ENCODE measurements at places on chromosomes 4 and X.

DNA sequence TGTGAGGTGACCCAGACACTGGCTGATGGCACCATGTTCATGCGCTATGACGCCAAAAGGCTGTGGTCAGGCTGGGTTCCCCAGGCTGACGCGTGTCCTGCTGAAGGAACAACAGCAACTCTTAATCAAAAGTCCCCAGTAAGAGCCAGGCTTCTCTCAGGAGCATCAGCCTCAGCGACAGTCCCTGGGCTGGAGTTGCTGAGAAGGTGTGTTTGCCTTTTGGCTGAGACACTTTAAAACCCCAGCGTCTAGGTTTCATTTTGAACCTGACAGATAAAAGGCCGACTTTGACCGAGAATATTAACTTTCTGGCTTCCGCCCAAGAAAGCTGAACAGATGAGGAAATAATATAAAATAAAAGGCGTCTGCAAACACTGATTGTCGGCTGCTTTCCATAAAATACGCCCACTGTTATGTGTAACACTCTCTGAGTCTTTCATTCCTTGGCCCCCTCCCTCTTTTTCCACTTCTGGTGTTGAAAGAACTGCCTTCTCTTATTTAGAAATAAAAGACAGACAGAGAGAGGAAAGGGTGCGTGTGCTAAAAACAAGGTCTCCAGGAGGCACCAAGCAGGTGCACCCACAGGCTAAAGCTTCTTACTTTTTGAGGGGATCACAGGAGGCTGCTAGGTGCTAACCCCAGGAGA lies 373.6 kb downstream of the MID1IP1 start:
- DNase-seq: no peak

DNA sequence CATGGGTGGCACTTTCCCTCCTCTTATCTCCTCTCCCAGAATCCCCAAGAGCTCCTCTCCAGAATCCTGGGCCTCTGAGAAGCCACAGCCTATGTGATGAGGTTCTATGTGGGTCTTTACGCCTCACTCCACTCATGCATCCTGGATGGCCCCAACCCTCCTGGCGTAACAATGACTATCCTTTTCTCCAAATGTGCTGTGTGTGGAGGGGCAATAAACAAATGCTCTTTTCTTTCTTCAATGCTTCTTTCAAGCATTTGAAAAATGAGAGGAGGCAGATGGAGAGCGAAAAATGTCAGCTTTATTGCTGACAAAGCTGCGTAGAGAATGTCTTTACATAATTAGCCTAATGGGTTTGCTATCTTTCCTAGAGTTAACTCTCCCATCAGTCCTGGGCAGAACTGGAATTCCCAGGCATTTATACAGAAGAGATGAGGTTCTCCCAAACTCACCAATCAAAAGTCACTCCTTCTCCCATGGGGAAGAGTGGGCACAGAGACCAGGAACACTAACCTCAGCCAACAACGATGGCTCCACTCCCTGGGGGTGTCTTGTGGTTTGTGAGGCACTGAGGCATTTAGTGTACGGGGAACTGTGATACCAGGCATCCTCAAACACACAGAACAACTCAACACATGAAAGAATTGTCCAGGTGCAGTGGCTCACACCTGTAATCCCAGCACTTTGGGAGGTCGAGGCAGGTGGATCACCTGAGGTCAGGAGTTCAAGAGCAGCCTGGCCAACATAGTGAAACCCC lies 118.9 kb upstream of the SLC34A2 start:
- no peak for DNase-seq

DNA sequence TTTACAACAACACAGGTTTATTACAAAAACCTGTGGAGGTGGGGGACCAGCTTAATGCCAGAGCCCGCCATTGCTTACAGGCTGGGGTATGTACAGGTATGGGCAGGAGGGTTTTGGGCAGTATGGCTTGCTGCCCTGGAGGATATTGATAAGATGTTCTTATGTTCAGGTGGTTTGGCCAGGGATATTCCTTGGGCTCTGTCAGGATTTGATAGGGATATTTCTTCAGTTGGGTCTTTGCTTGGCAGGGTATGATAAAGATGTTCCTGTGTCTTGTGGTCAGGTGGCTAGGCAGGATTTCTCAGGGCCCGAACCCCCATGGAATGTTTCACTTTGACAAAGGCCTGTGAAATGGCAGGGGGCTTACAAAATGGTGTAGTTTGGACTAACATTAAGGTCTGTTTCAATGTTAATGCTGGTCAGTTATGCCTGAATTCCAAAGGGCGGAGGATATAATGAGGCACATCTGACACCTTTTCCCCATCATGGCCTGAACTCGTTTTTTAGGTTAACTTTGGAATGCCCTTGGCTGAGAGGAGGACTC lies 3.1 kb downstream of the MGST2 start:
- DNase-seq: no peak

DNA sequence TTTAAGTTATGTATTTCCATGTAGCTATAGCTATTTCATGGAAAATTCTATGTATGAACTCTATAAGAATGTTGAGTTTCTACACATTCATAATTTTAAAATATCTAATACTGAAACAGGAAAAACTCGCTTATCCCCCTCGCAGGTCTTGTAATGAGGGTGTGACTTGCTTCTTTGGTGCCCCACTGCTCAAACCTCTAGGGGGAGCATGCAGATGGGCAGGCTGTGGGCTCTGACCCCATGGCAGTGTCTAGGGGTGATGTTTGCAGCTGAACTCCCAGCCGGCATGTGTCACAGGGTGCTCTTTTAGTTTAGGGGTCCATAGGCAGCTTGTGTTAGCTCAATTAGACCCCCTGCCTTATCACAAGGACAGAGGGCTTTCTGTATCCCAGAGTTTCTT lies 1825.7 kb upstream of the ADGRL3 start:
- no peak for DNase-seq

- no peak for DNase-seq
Observed at GRCh38 chr4:71185037-71185436, 153.8 kb upstream of the SLC4A4 start.

GRCh38 chr4:94251094-94251493 lies 43.4 kb downstream of the SMARCAD1 start:
- no peak for DNase-seq

DNA sequence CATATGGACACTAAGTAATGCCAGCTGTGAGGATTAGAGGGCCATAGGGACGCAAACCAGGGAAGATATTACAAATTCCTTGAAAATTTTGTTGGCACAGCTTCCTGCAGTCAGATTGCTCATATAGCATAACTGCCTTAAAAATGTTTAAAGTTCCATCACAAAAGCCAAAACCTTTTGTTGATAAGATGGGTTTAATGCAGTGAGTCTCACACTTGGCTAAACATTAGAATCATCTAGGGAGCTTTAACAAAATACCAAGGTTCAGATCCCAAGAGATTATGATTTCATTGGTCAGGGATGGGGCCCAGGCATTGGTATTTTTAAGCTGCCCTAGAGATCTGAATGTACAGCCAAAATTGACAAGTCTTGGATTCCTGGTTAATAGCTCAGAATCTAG lies 376.5 kb upstream of the MAD2L1 start:
- peak; percentile 55 for DNase-seq

DNA sequence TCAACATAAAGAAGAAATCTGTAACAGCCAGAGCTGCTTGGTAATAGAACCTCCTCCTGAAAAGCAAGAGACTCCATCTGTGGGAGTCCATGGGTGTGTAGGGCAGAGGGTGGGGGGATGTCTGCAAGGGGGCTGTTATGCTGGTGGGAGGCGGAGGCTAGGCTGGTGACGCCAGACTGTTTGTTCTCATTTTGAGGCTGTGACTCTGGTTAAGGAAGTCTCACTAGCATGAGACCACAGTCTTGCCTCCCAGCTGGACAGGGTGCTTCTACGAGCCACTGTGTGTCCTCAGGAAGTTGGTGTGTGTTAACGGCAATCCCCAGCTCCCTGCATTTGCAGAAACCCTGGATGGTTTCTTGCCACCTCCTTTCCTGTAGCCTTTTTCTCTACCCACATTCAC lies 79.8 kb downstream of the NSUN7 start:
- no peak for DNase-seq

GRCh38 chr4:31375936-31376335 lies 655.8 kb downstream of the PCDH7 start:
- no peak for DNase-seq

DNA sequence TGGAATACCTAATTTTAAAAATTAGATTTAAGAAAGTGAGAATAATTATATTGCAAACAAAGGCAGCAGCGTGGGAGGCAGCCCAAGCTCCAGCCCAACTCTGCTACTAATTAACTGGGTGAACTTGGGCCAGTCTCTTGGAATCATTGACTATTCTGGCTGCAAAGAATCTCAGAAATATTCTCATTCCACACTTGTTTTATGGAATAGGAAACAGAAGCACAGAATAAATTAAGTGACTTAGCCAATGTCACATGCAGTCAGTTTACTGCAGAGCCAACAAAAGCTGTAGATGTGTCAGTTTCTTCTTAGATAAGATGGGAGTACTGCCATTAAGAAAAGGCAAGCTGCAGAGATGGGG lies 132.6 kb upstream of the FAM9B start:
- no peak for DNase-seq

- no peak for DNase-seq
Observed at GRCh38 chr4:109160494-109160893, 142.0 kb downstream of the COL25A1 start.

GRCh38 chrX:20320461-20321159 lies 53.9 kb upstream of the RPS6KA3 start:
- no peak for DNase-seq

DNA sequence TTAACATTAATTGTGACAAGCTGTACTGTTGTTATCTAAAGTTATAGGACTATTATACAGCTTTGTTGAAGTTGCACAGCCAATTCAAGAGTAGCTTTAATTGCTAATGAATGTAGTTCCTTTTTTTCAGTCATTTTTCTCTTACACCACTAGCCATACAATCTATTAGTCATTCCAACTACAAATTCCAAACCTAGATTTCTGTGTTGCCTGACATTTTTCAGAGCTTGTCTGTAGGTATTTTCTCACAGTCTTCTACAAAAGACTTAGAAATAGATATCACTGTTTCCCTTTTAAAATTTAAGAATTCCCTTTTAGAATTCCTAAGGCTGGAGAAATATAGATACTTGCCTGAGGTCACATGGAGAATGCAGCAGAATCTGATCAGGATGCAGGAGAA lies 307.0 kb upstream of the HS3ST1 start:
- peak; percentile 41 for DNase-seq

DNA sequence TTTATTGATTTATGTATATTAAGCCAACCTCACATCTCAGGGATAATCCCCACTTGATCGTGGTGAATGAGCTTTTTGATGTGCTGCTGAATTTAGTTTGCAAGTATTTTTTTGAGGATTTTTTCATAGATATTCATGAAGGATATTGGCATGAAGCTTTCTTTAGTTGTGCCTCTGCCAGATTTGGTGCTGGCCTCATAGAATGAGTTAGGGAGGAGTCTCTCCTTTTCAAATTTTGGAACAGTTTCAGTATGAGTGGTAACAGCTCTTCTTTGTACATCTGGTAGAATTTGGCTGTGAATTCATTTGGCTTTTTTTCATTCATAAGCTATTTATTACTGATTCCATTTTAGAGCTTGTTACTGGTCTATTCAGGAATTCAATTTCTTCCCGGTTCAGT lies 197.2 kb upstream of the NDST4 start:
- no peak for DNase-seq

DNA sequence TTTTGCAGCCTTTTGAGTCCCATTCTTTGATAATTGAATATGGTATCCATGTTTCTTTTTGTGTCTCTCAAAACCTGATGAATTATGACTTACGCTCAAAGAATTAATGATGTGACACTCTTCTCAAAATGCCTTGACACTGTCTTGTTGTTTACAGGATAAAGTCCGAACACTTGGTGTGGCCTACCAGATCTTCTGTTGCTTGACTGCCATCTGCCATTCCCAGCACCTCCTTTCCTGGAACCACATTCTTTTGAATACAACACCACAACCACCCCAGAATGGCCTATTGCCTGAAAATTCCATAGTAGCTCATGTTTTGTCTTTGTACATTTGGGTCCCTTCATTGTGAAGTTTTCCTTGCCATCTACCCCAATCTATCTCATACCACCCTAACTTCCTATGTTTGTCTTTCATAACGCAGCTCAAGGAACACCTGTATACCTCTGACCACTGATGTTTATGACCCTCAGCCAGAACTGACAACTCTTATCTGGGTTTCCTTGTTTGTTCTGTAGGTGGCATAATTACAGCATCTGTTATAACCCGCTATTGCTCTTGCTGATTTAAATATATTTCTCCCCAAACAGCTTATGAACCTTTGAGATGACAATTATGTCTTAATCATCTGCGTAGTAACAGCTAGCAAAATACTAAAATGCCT lies 991.3 kb downstream of the RAB28 start:
- DNase-seq: no peak

DNA sequence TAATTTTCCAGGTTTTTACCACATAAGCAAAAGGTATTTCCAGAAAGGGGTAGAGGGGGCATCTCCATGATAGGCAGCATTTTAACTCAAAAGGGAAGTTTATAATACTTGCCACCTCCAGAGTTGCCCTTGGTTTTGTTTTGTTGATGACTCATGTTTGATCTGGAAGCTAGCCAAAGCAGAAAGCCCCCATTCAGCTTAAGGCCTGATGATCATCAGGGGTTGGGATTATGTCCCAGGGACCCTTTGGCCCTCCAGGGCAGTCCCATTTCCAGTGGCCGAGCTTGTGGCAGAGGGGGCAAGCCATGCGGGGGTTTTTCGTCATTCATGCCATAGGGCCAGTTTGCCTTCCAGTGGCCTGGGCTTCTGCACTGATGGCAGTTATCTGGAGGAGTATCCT lies 143.0 kb upstream of the PLAC1 start:
- no peak for DNase-seq

DNA sequence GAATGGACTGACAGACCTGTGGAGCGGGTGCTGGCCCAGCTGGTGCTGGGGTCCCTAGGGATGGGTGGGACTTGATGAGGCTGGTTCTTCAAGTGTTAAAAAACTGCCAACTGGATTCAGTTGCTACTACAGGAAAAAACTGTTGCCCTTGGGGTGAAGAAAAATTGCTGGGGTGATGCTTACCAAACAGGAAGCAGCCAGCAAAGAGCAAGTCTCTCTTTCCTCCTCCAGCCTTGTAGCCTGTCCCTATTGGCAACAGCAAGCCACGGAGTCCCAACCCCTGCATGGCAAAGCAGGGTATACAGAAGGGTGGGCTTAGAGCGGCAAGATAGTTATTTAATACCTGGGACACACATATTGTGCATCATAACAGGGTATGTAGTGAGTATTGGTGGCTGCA lies 60.1 kb upstream of the ATP8A1 start:
- DNase-seq: no peak

All from amniotic epithelial cell (primary cell).